ENCODE measurements at places on chromosomes 11 and 22. TPM values are rescaled to one million over a fixed set of nuclear protein-coding genes. Genes with fewer than 3 reads are reported as not detected.

The SPA17 gene
- total RNA-seq, result 6.8 TPM

The TSPAN32 gene
- total RNA-seq, result not detected

The SLC35E4 gene
- 29.7 TPM for total RNA-seq

The RFPL1 gene
- total RNA-seq, result not detected

The SORL1 gene
- total RNA-seq, result 0.53 TPM

The CDC42BPG gene
- 0.20 TPM for total RNA-seq

The KRTAP5-9 gene
- total RNA-seq, result not detected

The CD81 gene
- 197 TPM for total RNA-seq

The LARGE1 gene
- 2.8 TPM for total RNA-seq

The MRGPRF gene
- total RNA-seq, result not detected

The VSIG10L2 gene
- not detected for total RNA-seq

The ZNF280A gene
- not detected for total RNA-seq

The LINC01488 gene
- total RNA-seq, result not detected

The PRR33 gene
- not detected for total RNA-seq

The MIOX gene
- not detected for total RNA-seq

The NRIP3 gene
- total RNA-seq, result 4.0 TPM

The CTTN gene
- total RNA-seq, result 387 TPM

The POTEH gene
- total RNA-seq, result not detected

The DDI1 gene
- not detected for total RNA-seq

The OR5B21 gene
- not detected for total RNA-seq

The APOL5 gene
- not detected for total RNA-seq

The LDHAL6A gene
- total RNA-seq, result not detected

The MAP4K2 gene
- total RNA-seq, result 34.3 TPM

The PDGFD gene
- 10.0 TPM for total RNA-seq

The CDC45 gene
- total RNA-seq, result 30.7 TPM

The QSER1 gene
- 15.3 TPM for total RNA-seq

The APOBEC3A gene
- not detected for total RNA-seq

The DNAJB7 gene
- not detected for total RNA-seq

The SRRD gene
- 17.6 TPM for total RNA-seq

The YAP1 gene
- 32.0 TPM for total RNA-seq

The PRMT3 gene
- 23.8 TPM for total RNA-seq

The RPS6KA4 gene
- total RNA-seq, result 46.7 TPM

The UPK2 gene
- total RNA-seq, result not detected

The HBE1 gene
- not detected for total RNA-seq

The SESN3 gene
- 1.7 TPM for total RNA-seq

The RRAS2 gene
- total RNA-seq, result 139 TPM

The CECR2 gene
- 1.2 TPM for total RNA-seq

The CATSPER1 gene
- 0.20 TPM for total RNA-seq

The GAL3ST3 gene
- total RNA-seq, result 0.14 TPM

All from pulmonary artery endothelial cell (primary cell).